ENCODE measurements at places on chromosomes 4 and X. TPM values are rescaled to one million over a fixed set of nuclear protein-coding genes. Genes with fewer than 3 reads are reported as not detected.

DNAAF6 gene
- not detected for total RNA-seq

CDS1 gene
- 0.36 TPM for total RNA-seq

- DNase-seq, result no peak
Measured at GRCh38 chrX:128464116-128464515, 411.9 kb upstream of the ACTRT1 start.

- peak; percentile 50 for DNase-seq
Measured at GRCh38 chr4:3491681-3492405, 28.7 kb downstream of the DOK7 start.

GRCh38 chr4:123776267-123776666 is 379.7 kb downstream of the SPRY1 start:
- DNase-seq, result no peak

GRCh38 chrX:41720125-41720779 is 3.7 kb upstream of the GPR82 start:
- DNase-seq, result peak; percentile 8

DNA sequence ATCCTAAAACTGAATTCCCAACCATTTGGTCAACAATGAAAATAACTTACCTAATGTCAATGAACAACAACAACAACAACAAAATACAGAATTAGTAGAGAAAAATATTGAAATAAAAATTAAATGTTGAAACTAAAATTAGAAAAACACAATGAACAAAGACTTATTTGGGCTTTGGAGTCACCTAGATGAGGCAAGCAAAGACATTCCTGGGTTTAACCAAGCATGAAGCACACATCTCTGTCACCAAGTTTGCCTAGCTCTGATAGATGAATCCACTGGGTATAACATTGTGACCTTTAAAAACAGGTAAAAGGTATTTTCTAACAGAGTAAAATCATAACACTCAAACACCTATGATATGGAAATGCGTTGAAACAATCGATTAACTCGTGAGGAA is 13.2 kb upstream of the SYTL5 start:
- no peak for DNase-seq

Data from fibroblast of the aortic adventitia (primary cell).